ENCODE measurements at places on chromosomes 3 and 15.

DNA sequence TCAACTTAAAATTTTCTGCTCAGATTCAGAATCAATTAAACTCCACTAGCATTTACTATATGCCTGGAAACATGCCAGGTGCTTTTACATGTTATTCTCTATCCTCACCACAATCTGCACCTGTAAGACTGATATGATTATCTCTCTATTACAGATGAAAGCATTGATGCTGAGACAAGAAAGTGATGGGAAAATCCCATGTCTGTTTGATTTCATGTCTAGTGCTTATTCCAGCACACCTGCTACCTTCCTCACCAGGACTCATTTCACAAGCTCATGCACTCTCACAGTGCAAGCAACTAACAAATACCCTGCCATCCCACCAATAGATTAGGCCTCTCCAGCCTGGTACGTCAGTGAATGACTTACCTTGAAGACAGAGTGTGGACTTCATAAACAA, 25.0 kb upstream of the BCL6 start:
- DNase-seq: peak; percentile 54

DNA sequence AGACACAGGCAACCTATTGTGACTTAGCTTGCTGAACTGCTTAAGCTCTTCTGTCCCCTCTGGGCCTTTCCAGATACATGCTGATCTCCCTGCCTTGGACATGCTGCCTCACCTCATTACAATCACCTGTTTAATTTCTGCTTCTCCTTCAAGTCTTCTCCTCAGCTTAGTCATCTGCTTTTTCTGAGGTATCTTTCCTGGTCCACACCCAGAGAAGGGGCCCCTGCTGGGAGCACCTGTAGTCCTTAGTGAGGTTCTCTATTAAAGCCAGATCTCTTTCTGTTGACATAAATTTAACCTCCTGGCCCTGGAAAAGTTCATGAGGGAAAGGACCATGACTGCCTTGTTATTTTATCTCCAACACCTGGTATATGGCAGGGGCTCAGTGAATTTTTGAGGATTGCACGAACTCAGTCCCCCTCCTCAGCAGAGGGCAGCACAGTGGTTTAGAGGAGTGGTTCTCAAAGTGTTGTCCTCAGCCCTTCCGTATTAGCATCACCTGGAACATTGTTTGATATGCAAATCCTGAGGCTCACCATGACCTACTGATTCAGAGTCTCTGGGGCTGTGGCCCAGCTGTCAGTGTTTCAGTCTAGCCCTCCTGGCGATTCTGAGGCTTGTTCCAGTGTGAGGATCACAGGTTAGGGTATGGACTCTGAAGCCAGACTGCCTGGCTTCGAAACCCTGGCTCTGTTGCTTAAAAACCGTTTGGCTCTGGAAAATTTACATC, 12.7 kb downstream of the COL6A6 start:
- DNase-seq: no peak

- DNase-seq: no peak
Observed at GRCh38 chr3:25229586-25229985, 198.5 kb upstream of the RARB start.

DNA sequence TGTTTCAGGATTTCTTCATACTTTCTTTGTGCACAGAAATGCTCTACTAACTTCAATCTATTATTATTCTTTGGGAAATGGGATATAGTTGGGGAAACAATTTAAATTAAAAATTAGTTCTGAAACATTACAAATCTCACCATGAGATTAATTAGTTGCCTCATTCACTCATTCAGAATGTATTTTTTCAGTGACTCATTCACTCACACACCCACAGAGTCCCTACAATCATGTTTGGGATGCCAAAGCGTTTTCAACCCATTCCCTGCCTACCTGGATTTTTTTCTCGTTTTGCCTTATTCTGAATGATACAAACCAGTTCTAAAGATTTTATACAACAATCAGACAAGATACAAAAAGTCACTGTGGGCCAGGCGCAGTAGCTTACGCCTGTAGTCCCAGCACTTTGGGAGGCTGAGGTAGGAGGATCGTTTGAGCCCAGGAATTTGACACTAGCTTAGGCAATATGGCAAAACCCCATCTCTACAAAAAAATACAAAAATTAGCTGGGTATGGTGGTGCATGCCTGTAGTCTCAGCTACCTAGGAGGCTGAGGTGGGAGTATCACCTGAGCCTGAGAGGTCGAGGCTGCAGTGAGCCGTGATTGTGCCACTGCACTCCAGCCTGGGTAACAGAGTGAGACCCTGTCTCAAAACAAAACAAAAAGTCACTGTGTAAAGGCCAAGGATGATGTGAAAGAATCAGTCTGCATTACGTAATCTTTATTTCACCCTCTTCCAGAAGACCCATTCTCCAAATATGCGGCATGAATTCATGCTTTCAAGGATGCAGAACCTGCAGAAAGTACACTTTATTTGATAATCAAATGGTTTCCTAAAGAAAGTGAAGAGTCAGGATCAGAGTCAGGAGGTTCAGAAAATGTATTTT, 34.8 kb upstream of the ARHGEF3 start:
- no peak for DNase-seq

- DNase-seq: no peak
Observed at GRCh38 chr3:35565048-35565447, 74.3 kb upstream of the ARPP21 start.

DNA sequence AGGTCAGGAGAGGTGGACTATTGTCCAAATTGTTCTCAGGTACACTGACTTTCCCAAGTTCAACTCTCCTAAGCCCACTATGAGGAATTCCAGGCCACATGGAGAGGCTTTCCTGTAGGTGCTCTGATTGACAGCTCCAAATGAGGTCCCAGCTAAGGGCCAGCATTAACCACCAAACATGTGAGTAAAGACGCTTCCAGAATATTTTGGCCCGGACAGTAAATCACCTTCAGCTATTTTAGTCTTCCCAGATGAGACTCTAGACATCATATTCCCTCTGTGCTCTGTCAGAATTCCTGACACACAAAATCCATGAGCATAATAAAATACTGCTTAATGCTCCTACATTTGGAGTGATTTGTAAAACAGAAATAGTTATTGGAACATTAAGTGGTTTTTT, 135.5 kb downstream of the TGFBR2 start:
- DNase-seq: no peak

GRCh38 chr15:58398071-58398470, 33.7 kb upstream of the LIPC start:
- no peak for DNase-seq

GRCh38 chr3:138747225-138747624, 87.5 kb downstream of the PIK3CB start:
- no peak for DNase-seq

- no peak for DNase-seq
Observed at GRCh38 chr3:116877968-116878367, 168.4 kb downstream of the TUSC7 start.

GRCh38 chr3:81554801-81555200, 206.6 kb downstream of the GBE1 start:
- DNase-seq: no peak

- no peak for DNase-seq
Observed at GRCh38 chr3:193347521-193348501, 30.7 kb downstream of the ATP13A5 start.

- peak; percentile 67 for DNase-seq
Observed at GRCh38 chr15:74725845-74726773, 781 bp upstream of the CYP1A1 start.

GRCh38 chr3:129994883-129995559, 20.5 kb downstream of the TRH start:
- DNase-seq: no peak

Data from activated naive CD4-positive, alpha-beta T cell treated with anti-CD3 and anti-CD28 coated beads, Interleukin-2, amount 50 U/mL, for 16 hours (primary cell).